ENCODE measurements at places on chromosomes 11 and 22.

DNA sequence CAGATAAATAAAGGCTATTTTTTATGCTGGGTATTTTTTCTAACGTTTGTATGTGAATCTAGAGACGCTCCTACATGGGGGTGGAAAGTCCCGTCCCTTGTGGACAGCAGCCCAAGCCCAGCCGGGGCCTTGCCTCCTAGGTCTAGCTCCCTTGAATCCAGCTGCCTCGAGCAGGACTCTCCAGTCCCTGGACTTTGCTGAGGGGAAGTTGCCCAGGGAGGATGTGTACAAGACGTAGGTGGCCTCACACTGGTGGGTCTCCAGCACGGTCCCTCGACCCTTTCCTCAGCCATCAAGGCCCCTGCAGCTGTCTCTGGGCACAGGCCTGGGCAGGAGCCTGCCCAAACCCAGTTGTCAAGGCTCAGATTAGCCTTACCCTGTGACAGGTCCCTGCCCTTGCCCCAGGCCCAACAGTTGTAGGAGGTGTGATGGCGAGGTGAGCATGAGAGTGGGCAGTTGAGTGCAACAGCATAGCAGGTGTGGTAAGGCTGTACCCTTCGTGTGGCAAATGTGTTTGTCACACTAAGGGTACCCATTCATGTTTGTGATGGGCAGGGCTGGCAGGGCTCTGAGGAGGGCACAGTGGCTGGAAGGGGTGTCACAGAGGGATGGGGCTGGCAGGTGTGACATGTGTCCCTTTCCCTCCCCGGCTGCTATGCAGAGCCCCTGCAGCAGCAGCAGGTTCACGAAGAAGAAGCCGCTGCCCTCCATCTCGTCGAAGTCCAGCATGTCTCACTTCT is 3.4 kb downstream of the CCDC116 start:
- no peak for DNase-seq

- DNase-seq, result no peak
Measured at GRCh38 chr22:24726848-24727217, 47.7 kb downstream of the PIWIL3 start.

GRCh38 chr11:44145011-44145775 is 49.7 kb downstream of the EXT2 start:
- DNase-seq, result no peak

DNA sequence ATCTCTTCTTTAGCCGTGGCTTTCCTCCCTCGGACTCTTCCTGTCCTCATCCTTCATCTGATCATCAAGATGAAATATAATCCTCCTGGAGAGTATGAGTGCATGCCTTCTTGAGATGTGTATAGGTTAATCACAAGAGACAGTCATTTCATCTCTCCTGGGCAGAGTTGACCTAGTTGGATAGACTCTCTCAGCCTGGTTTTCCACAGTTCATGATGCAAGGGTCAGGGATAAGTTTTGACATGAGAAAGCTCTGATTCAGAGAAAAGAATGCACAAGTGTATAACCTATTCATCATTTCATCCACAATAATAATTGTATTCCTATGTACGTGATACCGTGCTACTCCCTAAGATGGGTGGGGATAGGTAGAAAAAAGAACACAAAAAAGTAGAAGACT is 33.2 kb upstream of the CCDC90B start:
- no peak for DNase-seq

DNA sequence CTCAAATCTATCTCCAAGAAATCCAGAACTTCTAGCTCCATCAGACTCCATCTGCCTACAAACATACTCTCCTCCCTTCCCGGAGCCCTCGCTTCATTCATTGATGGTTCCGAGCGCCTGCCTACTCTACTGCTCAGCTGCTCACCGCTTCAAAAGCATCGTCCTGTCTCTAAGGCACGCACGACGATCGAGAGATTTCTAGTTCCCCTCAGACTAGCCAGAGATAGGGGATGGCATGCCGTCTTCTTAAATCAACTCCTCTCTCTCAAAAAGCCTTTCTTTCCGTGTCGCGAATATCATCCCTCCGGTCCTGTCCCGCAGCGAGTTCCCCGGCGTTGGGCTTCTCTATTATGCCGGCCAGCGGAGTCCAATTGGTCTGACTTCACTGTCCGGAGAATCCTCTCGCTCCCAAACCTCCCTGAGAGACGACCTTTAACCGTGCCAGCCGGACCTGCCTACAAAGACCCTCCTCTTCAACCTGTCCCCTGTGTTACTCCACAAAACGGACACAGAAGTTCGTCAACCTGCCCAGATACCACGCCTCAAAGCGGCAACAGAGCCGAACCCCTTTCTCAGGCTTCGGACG is 592 bp downstream of the EEF1G start:
- DNase-seq, result no peak

Measured in GM12878 (cell line).